ENCODE measurements at places on chromosomes 1 and 21.

DNA sequence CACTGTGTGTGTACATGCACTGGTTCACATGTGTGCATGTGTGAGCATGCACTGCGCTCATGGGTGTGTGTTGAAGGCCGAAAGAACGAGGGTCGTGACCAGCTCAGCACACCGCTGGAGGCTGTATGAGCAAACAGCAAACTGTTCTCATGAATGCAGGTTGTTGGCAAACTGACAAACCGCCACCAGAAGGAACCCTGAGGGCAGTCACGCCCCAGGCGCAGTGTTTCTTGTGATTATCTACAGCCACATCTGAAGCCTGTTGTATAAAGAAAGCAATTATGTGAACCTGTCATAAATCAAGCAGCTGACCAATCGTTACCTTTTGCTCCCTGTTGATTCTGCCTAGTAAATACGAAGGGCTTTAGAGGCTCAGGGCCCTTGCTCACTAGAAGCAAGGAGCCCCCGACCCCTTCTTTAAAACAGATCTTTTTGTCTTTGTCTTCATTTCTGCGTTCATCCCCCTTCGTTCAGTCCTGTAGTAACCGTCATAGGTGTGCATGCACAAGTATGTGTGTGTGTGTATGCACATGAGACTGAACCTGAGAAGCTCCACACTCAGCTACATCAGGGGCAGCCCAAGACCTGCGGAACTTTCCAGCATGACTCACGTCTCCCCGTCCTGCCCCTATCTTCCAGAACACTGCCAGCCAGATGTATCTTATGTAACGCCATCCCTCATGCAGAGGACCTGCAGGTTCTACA is 16.8 kb upstream of the RIPK4 start:
- DNase-seq: no peak

GRCh38 chr1:230599926-230600656 is 42.2 kb upstream of the COG2 start:
- no peak for DNase-seq

DNA sequence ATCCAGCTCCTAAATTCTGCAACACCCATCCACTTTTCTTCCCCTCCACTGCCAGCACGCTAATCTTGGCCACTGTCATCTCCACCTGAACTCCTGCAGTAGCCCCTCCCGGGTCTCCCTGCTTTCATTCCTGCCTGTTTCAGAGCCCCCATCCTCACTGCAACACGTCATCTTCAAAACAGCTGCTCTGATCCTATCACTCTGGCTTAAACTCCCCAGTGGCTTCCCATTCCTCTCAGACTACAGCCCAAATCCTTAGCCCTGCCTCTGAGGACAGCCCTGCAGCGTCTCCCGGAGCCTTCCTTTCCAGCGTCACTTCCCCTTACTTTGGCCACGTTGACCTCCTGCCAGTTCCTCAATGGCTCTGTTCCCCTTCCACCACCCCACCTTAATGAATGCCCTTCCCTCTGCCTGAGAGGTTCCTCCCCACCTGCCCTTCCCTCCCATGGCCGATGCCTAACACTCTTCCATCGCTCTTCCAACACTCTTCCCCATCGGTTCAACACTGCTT is 22.9 kb upstream of the IFNAR2 start:
- no peak for DNase-seq

DNA sequence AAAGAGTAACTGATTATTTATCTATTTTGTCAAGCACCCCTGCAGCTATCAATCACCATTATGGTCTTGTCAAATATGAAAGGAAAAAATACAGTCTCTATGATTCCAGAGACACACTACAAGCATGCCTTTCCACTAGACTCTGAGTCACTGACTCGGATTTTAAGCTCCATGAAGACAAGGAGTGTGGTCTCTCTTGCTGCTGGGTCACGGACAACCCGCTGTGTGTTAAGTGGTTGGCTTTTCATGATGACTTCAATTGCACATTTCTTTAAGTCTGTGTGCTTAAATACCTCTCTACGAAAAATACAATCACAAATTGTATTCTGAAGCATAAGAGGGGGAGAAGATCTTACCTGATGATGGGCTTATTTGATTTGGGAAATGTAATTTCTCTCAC is 14.0 kb upstream of the GNG4 start:
- no peak for DNase-seq

DNA sequence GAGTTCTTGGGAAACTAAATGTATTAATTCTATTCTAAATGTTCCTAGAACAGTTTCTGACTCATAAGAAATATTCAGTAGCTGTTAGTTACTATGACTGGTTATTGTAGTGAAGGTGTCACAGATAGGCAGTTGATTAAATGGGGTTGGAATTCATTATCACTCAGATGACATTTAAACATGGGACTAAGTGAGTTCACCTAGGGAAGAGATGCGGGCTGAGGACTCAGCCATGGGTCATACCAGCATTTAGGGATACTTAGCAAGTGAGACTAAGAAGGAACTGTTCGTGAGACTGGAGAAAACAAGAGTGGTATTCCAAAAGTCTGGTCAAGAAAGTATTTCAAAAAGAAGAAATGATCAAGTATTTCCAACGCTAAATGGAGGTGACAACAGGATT is 125.1 kb upstream of the ADGRL4 start:
- DNase-seq: no peak

- DNase-seq: no peak
These were observed 114.2 kb downstream of the FCRL5 start for GRCh38 chr1:157438146-157438545.

GRCh38 chr1:93964777-93965200 is 55.6 kb upstream of the GCLM start:
- no peak for DNase-seq

DNA sequence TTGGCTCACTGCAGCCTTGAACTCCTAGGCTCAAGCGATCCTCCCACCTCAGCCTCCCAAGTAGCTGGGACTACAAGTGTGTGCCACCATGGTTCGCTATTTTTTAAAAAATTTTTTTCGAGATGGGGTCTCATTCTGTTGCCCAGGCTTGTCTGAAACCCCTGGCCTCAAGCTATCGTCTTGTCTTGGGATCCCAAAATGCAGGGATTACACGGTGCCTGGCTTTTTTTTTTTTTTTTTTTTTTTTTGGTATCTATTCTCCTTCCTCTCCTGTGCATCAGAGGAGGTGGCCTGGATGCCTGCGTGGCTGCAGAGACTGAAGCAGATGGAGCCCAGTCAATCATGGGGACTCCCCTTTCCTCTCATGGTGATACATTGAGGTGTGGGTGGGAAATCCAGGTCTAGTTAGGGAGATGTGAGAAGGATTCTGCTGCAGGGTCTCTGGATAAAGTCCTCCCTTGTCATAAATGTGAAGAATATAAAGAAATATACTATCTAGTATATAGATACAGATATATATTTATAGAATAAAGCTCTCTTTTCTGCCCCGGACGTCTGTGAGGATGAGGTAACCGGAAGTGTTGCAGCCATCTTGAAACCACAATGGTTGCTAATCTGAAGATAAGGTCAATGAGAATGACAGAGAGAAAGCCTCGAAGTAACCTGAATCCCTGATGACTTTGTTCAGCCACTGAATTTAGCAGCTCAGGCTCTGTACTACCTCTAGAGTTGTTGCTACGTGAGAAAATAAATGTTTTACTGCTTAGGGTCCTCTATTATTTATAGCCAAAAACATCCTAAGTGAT is 19.5 kb upstream of the RGSL1 start:
- DNase-seq: no peak

DNA sequence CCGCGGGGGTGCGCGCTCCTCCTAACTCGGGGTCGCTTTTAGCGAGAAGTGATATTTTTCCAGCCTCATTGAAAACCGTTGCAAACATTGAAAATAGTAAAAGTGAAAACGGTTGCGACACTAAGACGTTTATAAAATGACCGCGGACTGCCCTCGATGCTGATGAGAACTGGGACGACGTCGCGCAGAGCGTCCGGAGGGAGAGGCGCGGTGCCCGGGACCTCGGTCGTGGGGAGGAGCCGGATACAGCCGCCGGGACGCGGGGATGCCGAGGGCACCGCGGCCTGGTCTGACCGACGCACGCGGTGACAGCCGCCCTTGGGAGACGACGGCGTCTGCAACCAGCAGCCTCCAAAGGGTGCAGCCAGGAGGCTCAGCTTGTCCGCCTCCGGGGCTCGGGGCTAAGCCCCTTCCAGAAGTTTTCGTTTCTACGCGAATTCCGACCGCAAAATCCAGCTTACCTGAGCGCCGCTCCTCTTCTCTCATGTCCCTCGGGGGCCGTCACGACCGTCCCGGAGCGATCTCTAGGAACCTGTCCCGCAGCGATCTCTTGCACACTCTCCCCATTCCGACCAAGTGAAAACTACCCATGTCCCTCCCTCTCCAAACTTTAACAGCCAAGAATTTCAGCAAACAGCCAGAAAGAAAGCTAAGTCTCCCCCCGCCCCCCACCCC is 144.4 kb upstream of the ETS2 start:
- no peak for DNase-seq

DNA sequence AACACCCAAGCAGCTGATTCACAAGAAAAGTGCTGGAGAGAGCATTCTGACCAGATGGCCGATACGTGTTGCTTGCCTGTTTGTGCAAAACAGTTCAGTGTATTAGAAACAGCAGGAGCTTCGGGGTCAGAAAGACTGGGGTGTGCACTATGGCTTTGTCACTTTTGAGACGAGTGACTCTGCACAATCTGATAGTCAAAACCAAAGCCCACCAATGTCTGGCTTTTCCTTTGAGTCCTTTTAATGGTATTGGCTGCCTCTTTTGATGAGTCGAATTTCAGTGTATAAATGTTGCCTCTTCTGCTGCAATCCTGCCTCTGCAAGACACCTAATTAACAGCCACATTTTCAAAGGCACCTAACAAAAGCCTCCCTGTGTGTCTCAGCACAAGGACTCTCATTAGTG is 444.6 kb downstream of the AJAP1 start:
- no peak for DNase-seq

DNA sequence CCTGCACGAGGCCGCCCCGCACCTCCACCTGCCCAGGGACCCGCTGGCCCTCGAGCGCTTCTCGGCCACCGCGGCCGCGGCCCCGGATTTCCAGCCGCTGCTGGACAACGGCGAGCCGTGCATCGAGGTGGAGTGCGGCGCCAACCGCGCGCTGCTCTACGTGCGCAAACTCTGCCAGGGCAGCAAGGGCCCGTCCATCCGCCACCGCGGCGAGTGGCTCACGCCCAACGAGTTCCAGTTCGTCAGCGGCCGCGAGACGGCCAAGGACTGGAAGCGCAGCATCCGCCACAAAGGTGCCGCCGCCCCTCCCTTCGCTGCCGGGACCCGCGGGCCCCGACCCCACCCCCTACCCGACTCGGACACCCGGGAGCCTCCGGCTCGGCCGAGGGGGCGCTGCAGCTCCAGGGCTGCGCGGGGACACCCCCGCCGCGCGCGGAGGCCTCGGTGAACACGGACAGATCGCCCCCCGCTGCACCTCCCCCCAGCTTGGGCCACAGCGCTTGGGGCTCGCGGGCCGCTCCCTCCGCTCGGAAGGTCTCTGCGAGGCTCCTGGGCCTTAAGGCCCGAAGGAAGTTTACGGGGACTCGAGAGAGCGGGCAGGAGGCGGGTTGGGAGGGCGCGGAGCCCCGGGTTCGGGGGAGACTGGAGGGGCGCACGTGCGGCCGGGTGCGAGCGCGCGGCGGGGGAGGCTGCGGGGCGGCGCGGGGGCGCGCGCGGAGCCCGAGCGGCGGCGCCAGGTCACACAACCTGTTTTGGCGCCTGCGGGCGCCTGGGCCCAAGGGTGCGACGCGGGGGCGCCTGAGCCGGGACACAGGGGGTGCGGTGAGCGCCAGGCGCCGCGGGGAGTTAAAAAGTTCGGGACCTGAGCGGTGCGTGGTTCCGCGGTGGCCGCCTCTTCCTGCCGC is 1.2 kb downstream of the SAMD11 start:
- no peak for DNase-seq

DNA sequence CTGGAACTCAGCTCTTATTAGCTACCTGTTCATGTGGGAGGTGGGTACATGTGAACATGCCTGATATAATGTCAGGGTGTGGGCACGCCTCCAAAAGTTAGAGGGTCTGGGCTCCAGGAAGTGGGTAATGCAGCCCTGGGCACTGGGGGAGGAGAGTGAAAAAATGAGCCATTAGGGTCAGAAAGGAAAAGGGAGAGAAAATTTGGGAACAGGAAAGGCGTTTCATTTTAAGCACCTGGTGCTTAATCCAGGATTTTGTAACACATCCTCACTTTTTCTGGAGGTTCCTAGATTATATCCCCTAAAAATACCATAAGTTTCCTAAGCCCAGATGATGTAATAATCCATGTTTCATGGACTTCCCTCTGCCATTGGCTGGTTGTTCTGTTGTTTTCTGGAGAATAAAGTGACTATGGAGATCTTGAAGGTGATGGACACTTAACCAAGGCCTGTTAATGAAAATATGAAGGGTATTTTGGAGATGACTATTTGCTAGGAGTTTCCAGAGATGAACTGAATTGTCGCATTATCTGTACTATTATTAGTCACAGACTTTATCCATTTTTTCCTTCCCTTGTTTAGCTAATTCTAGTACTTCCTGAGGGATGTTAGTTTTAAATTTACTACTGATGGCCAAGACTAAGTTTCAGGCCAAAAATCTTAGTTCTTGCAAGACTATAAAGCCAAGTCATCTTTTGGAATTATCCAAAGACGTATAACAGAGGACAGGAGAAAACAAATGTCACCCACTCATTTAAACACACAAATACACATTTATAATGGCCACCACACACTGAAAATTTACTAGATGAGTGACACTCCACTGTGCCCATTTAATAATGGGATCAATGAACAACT is 24.4 kb upstream of the TARBP1 start:
- DNase-seq: no peak

DNA sequence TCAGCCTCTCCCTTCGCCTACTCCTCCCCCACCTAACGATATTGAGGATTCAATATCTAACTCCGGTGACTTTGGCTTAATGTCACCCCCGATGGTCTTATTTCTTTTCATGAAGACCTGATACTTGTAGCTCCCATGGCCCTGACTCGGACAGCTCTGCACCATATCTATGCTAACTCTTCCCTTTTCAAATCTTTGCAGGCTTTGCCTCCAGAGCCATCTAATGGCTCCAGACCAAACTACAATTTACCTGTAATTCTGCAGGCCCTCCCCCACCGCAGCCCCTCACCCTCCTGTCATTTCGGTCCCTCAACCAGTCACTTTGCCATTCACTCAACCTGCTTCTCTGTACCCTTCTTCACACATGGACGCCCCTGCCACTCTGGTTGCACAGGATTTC is 7.9 kb upstream of the GSTM5 start:
- DNase-seq: no peak

GRCh38 chr1:151612501-151613281 is 841 bp downstream of the SNX27 start:
- DNase-seq: no peak

- no peak for DNase-seq
These were observed 208.7 kb downstream of the SIPA1L2 start for GRCh38 chr1:232421143-232421796.

All from chondrocyte (in vitro differentiated cells).